ENCODE measurements at places on chromosomes 16 and 17. TPM values are rescaled to one million over a fixed set of nuclear protein-coding genes. Genes with fewer than 3 reads are reported as not detected.

Gene CES5A
- not detected for total RNA-seq

- DNase-seq, result no peak
Observed at GRCh38 chr16:30004811-30005242, 6.0 kb downstream of the DOC2A start.

Gene MYH3
- total RNA-seq, result 0.67 TPM

Gene SOCS3
- total RNA-seq, result 3.9 TPM

DNA sequence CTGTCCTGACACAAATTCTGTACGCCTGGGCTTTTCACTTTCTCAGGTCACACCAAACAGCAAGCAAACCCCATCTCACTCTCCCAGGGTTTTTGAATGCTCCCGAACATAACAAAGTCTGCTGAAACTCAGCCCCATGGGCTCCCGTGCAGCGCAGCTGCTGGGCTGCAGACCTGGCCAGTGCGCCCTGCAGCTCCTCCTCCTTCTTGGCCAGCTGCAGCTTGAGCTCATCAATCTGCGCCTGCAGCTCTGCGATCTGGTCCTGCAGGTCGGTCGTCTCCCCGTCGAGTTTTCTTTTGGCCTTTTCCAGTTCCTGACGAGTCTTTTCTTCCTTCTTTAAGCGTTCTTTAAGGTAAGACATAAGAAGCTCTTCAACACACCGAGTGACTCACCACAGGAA is 70.5 kb downstream of the NDEL1 start:
- DNase-seq, result no peak

- no peak for DNase-seq
Observed at GRCh38 chr16:55811811-55812210, 21.1 kb downstream of the CES1 start.

DNA sequence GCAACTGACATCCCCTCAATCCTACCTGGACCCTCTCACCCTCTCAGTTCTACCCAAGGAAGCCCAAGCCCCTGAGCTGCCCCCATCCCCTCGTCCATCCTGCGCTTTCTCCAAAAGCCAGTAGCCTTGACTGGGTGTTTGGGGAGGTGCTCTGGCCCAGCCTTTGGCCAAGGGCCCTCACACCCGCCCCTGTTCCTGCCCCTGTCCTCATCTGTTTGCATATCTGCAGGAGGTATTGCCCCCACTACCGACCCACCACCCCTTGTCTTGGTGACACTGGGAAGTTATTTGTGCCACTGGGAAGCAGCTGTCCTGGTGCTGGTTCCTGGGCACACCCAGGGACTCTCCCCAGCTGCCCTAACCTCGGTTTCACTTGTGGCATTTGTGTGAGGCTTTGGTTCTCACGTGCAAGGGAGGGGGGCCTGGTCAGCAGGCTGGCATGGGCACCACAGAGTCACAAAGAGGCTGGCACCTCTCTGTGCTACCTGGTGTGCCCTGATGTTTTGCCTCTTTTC is 75.3 kb downstream of the MRC2 start:
- no peak for DNase-seq

Gene KRT24
- total RNA-seq, result 0.07 TPM

- DNase-seq, result no peak
Observed at GRCh38 chr17:4365628-4366326, 698 bp downstream of the UBE2G1 start.

- DNase-seq, result no peak
Observed at GRCh38 chr17:58091024-58091567, 7.9 kb downstream of the DYNLL2 start.

Gene TMC6
- 23.7 TPM for total RNA-seq

GRCh38 chr17:76462556-76463290 is 4.7 kb upstream of the AANAT start:
- DNase-seq, result no peak

GRCh38 chr17:17751489-17752088 is 70.3 kb downstream of the RAI1 start:
- DNase-seq, result no peak

Data from foreskin keratinocyte (primary cell).